ENCODE measurements at places on chromosomes 11 and 22. TPM values are rescaled to one million over a fixed set of nuclear protein-coding genes. Genes with fewer than 3 reads are reported as not detected.

DNA sequence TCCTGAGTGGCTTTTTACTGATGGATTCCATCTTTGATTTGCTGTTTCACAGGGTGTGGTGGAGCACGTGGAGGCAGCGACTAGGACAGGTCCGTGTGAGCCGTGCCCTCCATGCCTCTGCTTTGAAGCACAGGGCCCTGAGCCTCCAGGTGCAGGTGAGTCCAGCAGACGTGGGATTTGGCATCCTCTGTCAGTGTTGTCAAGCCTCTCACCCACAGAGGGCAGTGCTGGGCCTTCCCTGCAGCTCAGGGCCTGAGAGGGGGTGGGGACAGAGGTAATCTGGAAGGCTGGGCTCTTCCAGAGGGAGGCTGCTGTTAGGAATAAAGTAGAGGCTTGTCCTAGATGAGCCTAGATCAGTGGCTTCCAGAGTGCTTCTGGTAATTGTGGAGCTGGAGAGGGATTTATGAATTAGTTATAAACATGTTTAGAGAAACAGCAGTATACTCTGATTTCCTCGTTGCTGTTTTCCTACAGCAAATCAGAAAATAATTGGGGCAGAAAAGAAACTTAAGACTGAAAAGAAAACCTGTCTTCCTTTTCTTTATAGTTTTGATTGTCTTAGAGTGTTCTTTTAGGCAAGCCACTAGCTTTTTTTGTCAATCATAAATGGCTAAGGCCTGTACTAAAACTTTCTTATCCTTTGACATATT is 65.0 kb downstream of the SFI1 start:
- DNase-seq: peak; percentile 28

DNA sequence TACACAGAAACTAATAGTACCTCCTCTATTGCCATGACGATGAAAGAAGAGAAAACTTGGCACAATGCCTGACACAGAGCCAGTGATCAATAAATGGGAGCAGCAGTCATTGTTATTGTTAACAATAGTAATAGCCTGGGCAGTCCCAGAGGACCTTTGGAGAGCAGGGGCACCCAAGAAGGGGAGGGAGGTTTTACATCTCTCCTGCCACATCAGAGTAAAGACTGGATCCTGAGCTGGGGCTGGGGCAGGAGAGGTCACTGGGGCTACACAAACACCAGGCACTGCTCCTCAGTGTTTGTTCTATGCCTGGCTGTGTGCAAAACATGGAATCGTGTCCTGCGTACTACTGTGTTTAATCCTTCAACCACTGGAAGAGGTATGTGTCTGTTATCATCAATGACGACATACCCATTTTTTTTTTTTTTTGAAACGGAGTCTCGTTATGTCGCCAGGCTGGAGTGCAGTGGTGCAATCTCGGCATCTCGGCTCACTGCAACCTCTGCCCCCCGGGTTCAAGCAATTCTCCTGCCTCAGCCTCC is 25.0 kb upstream of the CREB3L1 start:
- no peak for DNase-seq

DNA sequence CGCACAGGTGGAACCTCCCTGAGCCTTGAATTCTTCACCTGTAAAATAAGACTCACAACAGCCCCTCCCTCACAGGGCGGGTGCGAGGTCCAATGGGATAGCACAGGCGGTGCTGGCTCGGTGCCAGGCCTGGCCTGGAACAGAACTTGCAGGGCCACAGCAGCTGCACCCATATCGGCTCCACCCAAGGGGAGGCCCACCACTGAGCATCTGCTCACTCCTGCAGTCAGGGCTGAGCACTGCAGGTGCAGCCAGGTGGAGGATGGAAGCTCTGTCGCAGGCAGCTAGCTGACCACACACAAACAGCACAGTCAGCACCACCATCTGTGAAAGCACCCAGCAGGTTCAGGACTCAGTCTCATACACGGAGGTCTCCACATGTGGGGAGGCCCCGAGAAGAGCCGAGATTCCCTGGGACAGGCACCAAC is 19.6 kb downstream of the VPS37C start:
- no peak for DNase-seq

DNA sequence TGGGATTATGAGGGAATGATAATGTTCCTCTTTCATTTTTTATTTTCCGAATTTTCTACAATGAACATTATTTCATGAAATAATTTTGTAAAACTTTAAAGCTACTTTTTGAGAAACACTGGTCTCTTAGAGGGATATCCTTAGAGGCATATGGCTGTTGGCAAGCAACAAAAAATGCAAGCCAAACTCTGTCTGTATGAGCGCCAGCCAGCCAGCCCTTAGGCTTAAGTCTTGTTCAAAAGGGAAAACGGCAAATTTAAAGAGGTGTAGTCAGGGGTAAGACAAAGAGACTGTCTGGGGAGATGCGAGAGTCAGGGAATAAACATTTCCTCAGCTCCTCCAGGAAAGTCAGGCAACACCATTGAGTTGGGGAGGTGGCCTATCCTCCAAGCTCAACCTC is 22.5 kb downstream of the ASCC2 start:
- no peak for DNase-seq

GRCh38 chr22:46295277-46295971 is 1.2 kb upstream of the GTSE1 start:
- DNase-seq: no peak

GRCh38 chr11:32888805-32889204 is 3.8 kb upstream of the QSER1 start:
- no peak for DNase-seq

DNA sequence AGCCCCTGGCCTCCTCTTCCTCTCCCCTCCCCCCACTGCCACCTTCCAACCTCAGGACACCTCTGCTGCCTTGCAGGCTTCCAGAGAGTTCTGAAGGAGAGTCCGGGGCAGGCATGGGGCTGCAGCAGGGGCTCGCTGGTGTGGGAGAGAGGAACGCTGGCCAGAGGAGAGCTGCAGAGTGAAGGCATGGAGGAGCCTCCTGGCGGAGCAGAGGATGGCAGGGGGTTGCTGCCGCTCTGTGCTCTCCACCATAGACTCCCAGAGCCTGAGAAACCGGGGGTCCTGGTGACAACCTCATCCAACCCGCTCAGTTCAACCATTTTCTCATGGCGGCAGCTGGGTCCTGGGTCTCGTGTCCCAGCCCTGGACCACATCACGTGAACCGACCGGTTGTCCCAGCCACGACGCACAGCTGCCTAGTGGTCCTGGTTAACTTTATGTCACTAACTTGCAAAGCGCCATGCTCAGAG is 17.5 kb downstream of the MRGPRG start:
- DNase-seq: no peak

DNA sequence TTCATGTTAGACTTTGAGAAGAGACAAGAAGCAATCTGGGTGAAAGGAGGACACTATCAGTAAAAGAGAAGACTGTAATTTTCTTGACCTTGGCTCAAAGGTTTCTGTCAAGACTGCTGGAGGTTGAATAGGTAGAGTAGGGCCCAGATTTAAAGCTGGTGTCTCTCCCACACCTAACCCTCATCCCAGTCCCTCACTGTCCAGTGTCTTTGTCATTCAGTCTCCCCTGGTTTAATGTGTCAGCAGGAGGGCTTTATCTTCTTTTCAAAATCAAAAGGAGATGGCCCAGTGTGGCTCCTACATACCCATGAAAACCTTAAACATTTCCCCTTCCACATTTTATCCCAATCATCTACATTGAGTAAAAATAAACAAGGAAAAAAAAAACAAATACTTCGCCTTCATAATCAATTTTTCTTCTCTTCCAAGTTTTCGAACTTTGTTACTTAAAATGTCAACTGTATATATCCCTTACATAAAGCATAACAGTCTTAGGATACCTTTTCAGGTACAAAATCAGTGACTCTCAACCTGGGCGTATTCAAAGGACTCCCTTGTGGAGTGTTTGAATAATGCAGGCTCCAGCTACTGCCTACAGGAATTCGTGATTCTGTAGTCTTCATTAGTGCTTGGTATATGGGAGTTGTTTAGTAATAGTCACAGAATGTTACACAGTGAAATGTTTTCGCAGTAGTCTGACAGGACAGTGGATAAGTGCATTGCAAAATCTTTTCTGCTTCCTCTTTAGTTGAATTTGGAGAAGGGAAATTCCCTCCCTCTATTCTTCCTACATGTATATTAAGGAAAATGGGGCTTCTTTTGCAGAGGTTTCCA is 87.2 kb downstream of the FAT3 start:
- no peak for DNase-seq

DNA sequence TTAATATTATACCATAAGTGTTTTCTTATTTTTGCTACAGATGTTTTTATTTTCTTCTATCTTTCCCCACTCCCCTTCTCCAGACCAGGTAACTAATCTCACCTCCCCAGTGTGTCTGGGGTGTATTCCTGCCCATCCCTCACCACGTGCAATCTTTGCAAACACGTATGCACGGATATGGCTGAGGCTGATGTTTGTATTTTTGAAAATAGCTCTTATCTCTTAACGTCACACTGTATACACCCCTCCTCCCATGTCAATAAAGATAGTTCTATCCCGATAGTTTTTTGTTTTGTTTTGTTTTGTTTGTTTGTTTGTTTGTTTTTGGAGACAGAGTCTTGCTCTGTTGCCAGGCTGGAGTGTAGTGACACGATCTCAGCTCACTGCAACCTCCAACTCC is 127.5 kb downstream of the FBXO7 start:
- DNase-seq: no peak

DNA sequence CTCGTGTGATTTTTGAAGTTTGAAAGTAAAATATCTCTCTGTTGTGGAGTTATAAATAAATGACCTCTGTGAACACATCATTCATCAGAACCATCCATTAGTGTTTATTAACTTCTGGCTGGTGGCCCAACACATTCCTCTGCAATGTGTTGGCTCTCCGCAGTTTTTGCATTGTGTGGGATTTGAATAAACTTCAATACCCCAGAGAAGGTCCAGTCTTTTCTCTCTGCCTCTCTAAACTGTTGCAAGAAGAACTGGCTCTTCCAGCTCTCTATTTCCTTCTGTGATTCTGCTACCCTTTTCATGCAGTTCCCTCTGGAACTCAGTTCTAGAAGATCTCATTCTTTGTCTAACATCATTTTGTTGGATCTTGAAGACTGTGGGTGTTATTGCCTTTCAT is 125.0 kb upstream of the ARHGAP42 start:
- no peak for DNase-seq

DNA sequence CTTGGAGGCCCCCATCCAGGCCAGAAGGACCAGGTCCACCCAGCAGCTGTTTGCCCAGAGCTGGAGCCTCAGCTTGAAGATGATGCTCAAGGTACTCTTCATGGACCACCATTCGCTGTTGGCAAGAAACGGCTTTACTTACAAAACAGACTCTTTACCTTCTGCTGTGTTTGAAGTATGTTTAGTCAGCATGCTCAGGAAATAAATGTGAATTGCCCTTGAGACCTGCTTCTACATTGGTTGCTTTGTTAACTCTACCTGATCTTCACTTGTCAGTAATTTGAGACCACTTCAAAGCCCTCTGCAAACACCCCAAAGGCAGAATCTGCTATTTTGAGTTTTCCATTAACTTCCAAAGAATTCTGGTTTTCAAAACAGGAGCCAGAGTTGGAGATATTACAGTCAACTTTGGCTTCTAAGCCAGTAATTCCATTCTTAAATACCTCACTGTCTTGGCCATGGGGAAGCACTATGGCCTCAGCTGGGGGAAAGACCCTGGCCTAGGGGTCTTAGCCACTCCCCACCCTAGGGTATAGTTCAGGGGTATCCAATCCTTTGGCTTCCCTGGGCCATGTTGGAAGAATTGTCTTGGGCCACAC is 2.7 kb downstream of the UQCR10 start:
- DNase-seq: no peak

DNA sequence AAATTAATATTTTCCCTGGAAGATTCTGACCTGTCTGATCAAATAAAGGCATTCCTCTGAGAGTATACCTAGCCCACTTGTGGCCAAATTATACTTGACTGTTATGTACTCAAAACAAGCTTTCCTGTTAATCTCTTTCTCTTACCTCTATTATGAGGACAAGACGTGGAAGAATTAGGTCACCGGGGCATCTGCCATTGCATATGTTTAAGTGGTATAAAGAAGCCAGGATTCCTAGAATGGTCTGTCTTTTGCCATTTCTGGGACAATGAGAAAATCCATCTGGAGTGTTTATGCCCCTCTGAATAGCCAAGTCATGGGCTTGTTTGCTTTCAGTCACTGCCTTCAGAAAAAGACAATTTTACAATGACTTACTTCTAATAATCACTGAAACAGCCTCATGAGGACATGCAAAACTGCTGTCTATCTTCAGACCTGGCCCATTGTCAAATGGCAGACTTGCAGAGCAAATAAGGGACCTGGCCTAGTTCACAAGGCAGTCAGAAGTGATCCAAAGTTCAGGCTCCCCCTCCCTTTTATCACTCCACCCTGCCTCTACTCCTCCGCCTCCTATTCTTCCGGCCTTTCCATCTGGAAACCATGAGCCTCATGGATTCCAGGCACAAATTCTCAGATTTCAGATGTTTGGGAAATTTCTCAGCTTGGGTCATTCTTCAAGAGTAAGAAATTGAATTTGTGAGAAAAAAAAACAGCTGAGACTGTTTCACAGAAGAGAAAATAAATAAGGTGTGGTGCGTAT is 128.1 kb upstream of the LDLRAD3 start:
- DNase-seq: no peak

- DNase-seq: no peak
These were observed 518.7 kb downstream of the NTM start for GRCh38 chr11:131889146-131889577.

DNA sequence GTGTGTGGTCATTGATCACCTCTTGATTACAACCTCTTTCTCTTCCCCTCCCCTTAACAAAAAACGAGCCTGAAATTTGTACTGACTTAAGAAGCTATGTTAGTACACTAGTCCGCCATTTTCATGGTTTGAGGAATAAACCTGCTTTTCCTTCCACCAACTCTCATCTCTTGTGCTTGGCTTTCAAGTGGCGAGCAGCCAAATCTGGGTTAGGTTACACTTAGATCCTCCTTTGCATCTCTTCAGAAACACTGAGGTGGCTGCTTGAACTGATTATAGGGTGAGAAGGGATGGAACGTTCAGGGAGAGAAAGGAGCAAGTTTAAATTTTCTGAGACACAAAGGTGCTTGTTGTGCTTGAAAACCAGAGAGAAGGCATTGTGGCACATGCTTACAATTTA is 2171.4 kb downstream of the LRRC4C start:
- no peak for DNase-seq

- no peak for DNase-seq
These were observed 50.3 kb downstream of the THAP12 start for GRCh38 chr11:76330651-76331050.

- no peak for DNase-seq
These were observed 29.8 kb downstream of the INCENP start for GRCh38 chr11:62153617-62154016.

RCE1 gene
- 15.2 TPM for polyA plus RNA-seq

PDE3B gene
- not detected for polyA plus RNA-seq

SLC22A9 gene
- not detected for polyA plus RNA-seq

KRTAP5-2 gene
- not detected for polyA plus RNA-seq

SCGB1A1 gene
- polyA plus RNA-seq: not detected

FOLR2 gene
- not detected for polyA plus RNA-seq
